GM12892 (cell line): ENCODE measurements at places on chromosomes 2 and 18.

DNA sequence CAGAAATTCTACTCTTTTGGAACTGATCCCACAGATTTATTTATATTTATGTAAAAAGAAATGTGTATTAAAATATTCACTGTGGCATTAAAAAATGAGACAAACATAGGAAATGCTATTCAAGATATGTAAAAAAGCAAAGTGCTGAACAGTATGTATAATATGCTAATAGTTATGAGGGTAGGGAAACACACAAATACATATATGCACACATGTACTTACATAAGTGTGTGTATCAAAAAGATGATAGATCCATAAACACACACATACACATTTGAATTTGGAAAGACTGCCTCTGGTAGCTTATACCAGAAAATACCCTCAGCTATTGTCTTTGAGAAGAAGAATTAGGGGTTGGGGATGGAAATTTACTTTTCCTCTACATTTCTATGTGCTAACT, 103.2 kb downstream of the MREG start:
- DNase-seq: no peak

GRCh38 chr18:63763831-63764600, 11.2 kb upstream of the SERPINB7 start:
- DNase-seq: no peak

DNA sequence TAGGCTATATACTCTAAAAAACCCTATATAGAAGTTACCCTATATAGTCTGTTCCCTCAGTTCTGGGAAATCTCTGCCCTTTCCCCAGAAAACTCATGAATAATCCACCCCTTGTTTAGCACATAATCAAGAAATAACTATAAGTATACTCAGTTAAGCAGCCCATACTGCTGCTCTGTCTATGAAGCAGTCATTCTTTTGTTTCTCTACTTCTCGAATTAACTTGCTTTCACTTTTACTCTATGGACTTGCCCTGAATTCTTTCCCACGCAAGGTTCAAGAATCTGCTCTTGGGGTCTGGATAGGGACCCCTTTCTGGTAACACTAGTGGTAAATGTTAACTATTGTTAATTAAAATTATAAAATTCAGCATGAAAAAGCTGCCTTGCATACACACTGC, 17.4 kb upstream of the AP1S3 start:
- DNase-seq: no peak

DNA sequence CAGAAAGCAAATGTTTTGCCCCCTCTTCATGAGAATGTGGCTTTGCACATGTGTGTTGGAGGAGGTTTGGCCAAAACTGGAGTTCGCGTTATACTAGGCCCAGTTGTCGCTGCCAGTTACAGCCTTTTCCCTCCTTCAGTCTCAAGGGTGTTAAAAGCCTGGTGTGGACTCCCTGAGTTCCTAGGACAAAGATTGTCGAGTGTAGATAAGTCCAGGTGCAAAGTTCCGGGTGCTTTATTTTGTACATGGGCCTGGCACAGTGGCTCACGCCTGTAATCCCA, 542 bp upstream of the RNF103 start:
- no peak for DNase-seq

- no peak for DNase-seq
Observed at GRCh38 chr18:39846265-39846664, 2108.8 kb upstream of the PIK3C3 start.
